IgD-negative memory B cell (primary cell): ENCODE measurements at places on chromosomes 12 and 14. TPM values are rescaled to one million over a fixed set of nuclear protein-coding genes. Genes with fewer than 3 reads are reported as not detected.

Gene PRH2
- not detected for polyA plus RNA-seq

Gene KRT73
- not detected for polyA plus RNA-seq

Gene PPP2R5C
- polyA plus RNA-seq, result 106 TPM

Gene LRP1-AS
- polyA plus RNA-seq, result not detected

Gene SLC10A1
- polyA plus RNA-seq, result not detected

Gene IL26
- polyA plus RNA-seq, result not detected

Gene CD69
- 177 TPM for polyA plus RNA-seq

Gene PTPRB
- 0.30 TPM for polyA plus RNA-seq

Gene TGM1
- not detected for polyA plus RNA-seq

Gene DBX2
- polyA plus RNA-seq, result not detected
